ENCODE measurements at places on chromosomes 6 and 20.

DNA sequence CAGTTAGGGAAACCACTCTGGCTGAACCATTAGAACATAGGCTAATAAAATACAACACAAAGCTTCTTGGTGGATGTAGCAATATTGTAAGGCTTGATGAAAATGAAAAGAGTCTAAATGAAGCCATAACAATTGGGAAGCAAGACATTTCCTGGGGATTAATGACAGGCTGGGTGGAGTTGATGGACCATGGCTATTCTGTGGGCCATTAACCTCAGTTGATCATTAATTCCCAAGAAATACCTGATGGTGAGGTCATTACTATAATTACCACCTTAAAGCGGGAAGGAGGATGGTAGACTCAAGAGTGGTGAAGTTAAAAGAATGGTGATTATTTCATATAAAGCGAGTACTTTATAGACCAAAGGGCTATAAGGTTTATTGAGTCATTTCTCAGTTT lies 455.8 kb upstream of the MAP3K7 start:
- DNase-seq = no peak

DNA sequence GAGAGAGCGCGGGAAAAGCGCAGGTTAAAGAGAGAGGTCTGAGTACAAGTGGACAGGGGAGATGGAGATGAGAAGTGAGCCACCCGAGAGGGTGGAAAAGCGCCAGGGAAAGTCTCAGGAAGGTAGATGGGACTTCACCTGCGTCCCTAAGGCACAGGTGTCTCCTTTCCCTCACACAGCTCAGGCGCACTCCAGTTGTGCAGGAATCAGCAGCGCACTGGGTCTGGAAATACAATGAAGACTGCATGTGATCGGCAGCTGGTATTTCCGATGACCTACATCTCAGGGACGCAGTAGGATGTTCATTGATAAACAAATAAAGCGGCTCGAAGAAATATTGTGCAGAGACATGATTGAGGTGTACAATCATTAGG lies 432 bp upstream of the KHDRBS2 start:
- DNase-seq = no peak

GRCh38 chr6:5671601-5672559 lies 334.8 kb downstream of the NRN1 start:
- peak; percentile 50 for DNase-seq

DNA sequence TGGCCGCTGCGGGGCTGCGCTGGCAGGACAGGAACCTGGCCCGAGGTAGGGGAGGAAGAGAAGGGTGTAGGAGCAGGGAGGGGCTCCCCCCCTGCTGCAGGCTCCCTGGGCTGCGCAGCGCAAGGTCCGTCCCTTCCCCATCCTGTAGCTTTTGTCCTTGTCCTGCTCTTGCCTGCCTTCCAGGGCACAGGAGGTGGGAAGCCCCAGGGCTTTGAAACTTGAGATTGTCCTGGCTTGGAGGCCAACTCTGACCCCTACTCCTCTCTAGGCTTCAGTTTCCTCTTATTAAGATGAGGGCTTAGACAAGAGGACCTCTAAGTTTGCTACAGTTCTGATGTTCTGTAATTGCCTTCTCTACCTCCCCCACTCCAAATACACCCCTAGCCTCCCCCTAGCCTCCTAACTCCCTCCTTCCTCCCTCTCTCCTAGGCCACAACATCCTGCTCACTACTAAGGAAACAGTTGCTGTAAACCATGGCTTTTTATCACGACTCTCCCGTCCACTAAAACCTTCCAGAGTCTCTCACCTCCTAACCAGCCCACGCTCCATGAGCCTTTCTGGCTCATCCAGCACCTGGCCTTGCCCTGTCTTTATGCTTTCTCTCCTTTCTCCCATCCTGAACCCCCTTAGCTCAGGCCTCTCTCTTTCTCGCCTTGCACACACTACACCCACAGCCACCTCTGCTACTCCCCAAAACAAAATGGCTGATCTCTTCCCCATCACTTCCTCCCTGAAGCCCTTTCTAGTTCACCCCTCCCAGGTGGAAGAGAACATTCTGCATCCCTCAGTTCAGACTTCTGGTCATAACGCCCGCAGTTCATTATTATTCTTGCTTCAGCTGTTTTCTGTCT lies 10.2 kb downstream of the UNC5CL start:
- DNase-seq = no peak

- DNase-seq = no peak
Observed at GRCh38 chr6:89184344-89184743, 32.8 kb downstream of the GABRR1 start.

DNA sequence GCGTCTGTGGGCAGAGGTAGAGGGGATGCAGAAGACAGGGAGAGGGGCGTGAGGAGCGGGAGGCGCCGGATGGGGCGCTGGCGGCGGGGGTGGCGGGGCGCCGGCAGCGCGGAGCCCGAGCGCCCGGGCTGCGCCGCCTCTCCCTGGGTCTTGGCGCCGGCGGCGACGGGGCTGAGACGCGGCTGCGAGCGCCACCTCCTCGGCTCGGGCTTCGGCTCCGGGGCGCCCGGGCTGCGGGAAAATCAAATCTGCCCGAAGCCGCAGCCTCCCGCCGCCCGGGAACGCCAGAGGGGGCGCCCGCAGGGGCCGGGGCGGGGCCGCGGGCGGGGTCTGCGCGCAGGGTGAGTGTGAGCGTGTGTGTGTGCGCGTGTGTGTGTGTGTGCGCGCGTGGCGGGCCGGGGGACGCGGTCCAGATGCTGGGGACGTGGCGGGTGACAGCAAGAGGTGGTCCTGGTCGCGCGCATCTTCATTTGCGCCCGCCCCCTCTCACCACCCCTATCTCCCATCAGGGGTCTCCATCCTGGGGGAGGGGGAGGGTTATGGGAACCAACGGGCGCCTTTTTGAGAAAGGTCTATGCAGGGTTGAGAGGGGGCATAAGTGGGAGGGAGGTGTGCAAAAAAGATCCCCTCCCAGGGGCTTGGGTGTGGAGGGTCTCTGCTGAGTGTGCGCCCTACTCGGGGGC lies 646 bp upstream of the CPNE5 start:
- peak; percentile 57 for DNase-seq

GRCh38 chr20:10940941-10941340 lies 267.1 kb upstream of the JAG1 start:
- DNase-seq = no peak

DNA sequence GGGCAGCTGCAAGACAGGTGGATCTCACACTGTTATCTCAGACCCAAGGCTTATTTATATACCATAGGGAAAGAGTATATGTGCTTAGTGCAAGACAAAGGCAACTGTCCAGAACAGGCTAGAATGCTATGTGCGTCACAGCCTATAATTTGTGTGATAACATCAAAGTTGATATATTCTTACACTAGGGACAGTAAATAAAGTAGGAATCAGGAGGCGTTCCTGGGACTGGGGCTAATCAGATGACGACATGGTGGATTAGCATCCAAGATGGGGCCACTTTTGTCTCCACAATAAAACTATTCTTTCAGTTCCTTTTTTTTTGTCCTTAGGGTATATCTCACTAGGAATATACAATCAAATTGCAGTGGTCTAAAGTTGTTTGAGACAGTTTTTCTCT lies 54.9 kb upstream of the IER3 start:
- no peak for DNase-seq

- no peak for DNase-seq
Observed at GRCh38 chr20:63366390-63367365, 5.5 kb upstream of the CHRNA4 start.
